Heart right ventricle (tissue), 16 donors: ENCODE measurements at places on chromosomes 11 and 22.

GRCh38 chr22:45717789-45718188 lies 46.2 kb downstream of the ATXN10 start:
- DNase-seq: no peak
- no peak overlapping the region for H3K27ac ChIP-seq
- H3K36me3 ChIP-seq: peaks cover 81% of the 10 kb centered on the region
- H3K27me3 ChIP-seq: no peaks in the 10 kb centered on the region
- no peaks in the 10 kb centered on the region for H3K4me1 ChIP-seq

DNA sequence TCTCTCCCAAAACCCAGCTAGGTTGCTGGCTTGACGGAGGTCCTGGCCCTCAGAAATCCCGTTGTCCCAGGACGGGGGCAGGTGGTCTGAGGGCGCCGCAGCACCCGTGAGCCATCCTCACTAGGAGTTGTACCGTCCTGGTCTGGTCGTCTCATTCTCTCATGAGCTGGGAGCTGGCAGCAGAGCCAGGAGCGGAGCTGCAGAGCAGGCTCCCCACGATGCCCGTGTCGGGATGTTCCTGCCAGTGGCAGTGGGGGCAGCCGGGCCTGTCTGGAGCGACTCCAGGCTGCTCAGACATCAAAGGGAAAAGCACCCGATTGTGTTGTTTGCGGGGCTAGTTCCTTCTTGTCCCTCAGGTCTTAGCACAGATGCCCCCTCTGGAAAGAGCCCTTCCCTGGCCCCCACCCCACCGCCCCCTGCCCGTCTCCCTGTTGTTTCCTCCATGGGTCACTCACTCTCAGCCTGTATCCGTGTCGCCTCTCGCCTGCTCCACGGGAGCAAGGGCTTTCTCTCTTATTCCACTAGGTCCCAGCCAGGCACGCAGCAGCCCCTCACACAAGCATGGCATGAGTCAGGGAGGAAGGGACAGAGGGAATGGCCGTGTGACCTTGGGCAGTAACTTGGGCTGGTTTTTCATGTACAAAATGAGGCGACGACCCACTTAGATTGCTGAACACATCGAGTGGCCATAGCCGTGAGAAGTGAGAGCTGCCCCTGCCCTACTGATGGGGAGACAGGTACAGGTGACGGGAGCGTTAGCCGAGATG lies 23.2 kb upstream of the MGAT3 start:
- H3K36me3 ChIP-seq: peaks cover 3% of the 10 kb centered on the region
- peaks cover 43% of the 10 kb centered on the region for H3K4me1 ChIP-seq
- no peaks in the 10 kb centered on the region for H3K27me3 ChIP-seq
- no peak overlapping the region for H3K4me3 ChIP-seq
- peak overlapping the region; percentile 81 for H3K27ac ChIP-seq

DNA sequence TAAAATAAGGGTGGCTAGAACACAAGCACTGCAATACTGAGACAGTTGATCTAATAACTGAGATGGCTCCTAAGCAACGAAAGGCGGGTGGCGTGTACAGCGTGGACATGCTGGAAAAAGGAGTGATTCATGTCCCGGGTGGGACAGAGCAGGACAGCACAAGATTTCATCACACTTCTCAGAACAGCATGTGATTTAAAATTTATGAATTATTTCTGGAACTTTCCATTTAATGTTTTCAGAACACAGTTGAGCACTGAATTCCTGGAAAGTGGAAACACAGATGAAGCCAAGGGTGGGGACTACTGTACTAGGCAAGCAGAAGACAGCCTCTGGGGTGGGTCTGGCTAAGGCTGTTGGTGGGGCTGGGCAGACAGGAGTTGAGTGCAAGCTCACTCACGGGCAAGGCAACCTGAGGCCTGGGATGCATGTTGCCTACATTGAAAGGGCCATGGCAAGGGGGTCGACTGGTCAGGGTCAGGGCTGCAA lies 165.6 kb upstream of the DDI1 start:
- H3K36me3 ChIP-seq: no peaks in the 10 kb centered on the region
- H3K4me3 ChIP-seq: no peak overlapping the region
- no peaks in the 10 kb centered on the region for H3K27me3 ChIP-seq
- H3K27ac ChIP-seq: peak overlapping the region; percentile 39
- no peaks in the 10 kb centered on the region for H3K4me1 ChIP-seq

DNA sequence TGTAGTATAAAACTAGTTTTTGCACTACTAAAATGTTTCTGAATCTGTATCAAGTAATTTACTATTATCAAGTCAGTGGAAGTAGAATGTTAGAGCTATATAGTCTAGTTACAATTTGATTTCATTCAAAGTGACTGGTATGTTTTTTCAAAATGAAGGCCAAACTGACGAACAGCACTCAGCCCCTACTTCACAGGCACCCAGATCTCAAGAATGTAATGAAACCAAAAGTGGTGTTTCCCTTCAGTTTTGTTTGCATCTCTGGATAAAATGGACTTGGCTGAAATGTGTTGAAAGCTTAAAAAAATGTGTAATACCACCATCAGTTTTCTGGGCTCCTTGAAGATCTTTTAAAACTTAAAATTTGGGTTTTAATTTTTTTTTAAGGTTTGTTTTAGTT lies 46.4 kb downstream of the QSER1 start:
- H3K27ac ChIP-seq: no peak overlapping the region
- H3K36me3 ChIP-seq: no peaks in the 10 kb centered on the region
- H3K27me3 ChIP-seq: no peaks in the 10 kb centered on the region
- H3K4me1 ChIP-seq: peaks cover 13% of the 10 kb centered on the region

DNA sequence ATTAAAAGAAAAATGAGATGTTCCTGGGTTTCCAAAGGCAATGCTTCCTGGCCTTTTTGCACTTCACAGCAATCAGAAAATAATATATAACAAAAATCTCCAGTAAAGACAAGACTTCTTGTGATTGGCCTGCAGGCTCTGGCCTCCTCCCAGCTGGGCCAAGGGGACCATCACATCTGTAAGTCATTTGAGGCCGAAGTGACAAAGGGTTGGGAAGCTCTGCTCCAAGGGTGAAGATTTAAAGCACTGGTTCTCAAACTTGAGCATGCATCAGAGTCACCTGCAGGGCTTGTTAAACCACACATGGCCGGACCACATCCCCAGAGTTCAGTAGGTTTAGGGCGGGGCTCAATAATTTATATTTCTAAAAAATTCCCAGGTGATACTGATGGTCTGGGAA lies 32.1 kb downstream of the ARFGAP2 start:
- H3K27ac ChIP-seq: no peak overlapping the region
- peaks cover 15% of the 10 kb centered on the region for H3K4me1 ChIP-seq
- H3K27me3 ChIP-seq: no peaks in the 10 kb centered on the region

- no peak overlapping the region for H3K27ac ChIP-seq
- DNase-seq: no peak
- H3K36me3 ChIP-seq: no peaks in the 10 kb centered on the region
- H3K27me3 ChIP-seq: no peaks in the 10 kb centered on the region
Observed at GRCh38 chr11:129230006-129230405, 37.9 kb upstream of the ARHGAP32 start.

DNA sequence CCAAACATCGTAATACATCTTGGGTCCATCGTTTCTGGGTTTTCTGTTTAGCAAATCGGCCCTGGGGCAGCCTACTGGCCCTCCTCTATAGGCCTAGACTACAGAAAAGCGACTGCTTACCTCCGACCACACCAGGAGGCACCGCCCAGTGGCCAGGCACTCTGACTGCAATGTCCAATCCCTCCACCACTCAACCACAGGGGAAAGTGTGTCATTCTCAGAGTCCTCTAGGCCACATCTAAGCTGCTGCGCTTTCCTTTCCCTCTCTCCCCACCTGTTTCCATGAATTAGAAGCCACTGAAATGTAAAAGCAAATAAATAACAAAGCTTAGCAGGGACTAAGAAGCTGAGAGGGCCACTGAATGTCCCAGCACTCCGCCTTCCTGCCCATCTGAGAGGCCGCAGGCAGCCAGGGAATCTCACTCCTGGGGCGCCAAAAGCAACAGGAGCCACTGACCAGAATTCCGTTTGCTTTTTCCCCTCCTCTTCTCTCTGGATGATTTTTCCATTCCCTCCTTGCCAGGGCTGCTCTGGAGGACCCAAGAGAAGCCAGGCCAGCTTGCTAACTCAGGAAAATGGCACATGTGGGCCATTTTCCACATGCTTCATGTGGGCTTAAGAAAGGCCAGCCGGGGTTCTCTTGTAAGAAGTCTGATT lies 50.1 kb upstream of the FLI1 start:
- no peak overlapping the region for H3K27ac ChIP-seq
- no peak overlapping the region for H3K4me3 ChIP-seq
- no peak for DNase-seq
- no peaks in the 10 kb centered on the region for H3K36me3 ChIP-seq
- H3K4me1 ChIP-seq: no peaks in the 10 kb centered on the region

- no peak overlapping the region for H3K4me3 ChIP-seq
- no peaks in the 10 kb centered on the region for H3K27me3 ChIP-seq
- no peaks in the 10 kb centered on the region for H3K36me3 ChIP-seq
- H3K27ac ChIP-seq: no peak overlapping the region
- peaks cover 14% of the 10 kb centered on the region for H3K4me1 ChIP-seq
- no peak for DNase-seq
Observed at GRCh38 chr11:46267930-46268329, 9.5 kb upstream of the CREB3L1 start.

DNA sequence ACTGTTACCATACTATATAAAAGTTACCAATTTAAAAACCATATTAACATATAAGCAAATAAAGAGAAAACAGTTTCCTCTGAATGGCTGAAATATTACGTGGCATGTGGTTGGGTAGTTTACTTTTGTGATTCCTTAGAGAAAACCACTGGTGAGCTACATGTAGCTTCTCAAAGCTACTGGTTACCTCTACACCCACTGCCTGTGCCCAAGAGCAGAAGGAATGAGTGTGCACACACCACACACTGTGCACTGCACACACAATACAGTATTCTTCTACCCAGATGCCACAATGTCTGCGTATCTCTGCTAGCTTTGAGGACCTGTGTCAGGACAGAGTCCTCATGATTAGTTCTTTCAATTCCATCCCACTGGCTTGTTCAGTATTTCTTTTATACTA lies 25.5 kb upstream of the YPEL1 start:
- no peaks in the 10 kb centered on the region for H3K27me3 ChIP-seq
- no peak overlapping the region for H3K27ac ChIP-seq
- H3K36me3 ChIP-seq: peaks cover 23% of the 10 kb centered on the region
- no peaks in the 10 kb centered on the region for H3K4me1 ChIP-seq

DNA sequence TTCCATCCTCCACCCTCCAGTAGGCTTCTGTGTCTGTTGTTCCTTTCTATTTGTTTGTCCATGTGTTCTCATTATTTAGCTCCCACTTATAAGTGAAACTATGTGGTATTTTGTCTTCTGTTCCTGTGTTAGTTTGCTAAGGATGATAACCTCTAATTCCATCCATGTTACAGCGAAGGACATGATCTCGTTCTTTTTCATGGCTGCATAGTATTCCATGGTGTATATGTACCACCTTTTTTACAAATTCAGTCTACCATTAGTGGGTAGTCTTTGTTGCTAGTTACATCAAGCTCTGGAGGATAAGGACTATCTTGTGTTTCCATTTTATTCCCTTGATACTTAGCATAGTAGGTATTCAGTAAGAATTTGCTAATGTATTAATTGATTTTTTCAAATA lies 664.2 kb upstream of the FAT3 start:
- H3K27me3 ChIP-seq: no peaks in the 10 kb centered on the region
- H3K36me3 ChIP-seq: no peaks in the 10 kb centered on the region
- no peak overlapping the region for H3K27ac ChIP-seq
- no peak for DNase-seq
- H3K4me1 ChIP-seq: no peaks in the 10 kb centered on the region

GRCh38 chr11:30774496-30775232 lies 188.5 kb upstream of the MPPED2 start:
- H3K27ac ChIP-seq: no peak overlapping the region
- H3K36me3 ChIP-seq: no peaks in the 10 kb centered on the region
- H3K4me3 ChIP-seq: no peak overlapping the region
- no peaks in the 10 kb centered on the region for H3K27me3 ChIP-seq

GRCh38 chr11:66768818-66769217 lies 39.8 kb upstream of the SPTBN2 start:
- no peaks in the 10 kb centered on the region for H3K36me3 ChIP-seq
- H3K27me3 ChIP-seq: no peaks in the 10 kb centered on the region
- peak overlapping the region; percentile 84 for H3K27ac ChIP-seq
- H3K4me3 ChIP-seq: no peak overlapping the region
- DNase-seq: no peak

DNA sequence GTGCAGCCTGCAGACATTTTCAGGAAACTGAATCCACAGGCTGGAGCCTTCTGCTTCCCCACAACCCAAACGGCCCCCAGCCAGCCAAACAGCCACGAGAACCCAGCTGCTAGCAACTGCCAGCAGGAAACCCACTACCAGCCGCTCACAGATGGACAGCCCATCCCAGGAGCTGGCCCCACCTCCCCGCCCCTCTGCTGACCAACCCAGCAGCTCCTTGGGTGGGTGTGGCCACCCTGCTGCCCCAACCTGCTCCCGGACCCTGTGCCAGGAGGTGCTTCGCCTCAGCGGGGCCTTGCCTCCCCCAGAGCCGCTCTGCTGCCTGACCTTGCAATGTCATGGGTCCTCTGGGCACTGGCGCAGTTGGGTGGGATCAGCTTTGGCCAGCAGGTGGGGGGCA lies 8.2 kb upstream of the CCDC188 start:
- H3K36me3 ChIP-seq: no peaks in the 10 kb centered on the region
- DNase-seq: no peak
- no peaks in the 10 kb centered on the region for H3K27me3 ChIP-seq
- no peak overlapping the region for H3K27ac ChIP-seq
- H3K4me1 ChIP-seq: no peaks in the 10 kb centered on the region

GRCh38 chr11:68658097-68658496 lies 26.2 kb upstream of the GAL start:
- H3K27me3 ChIP-seq: no peaks in the 10 kb centered on the region
- H3K4me1 ChIP-seq: peaks cover 2% of the 10 kb centered on the region
- no peak for DNase-seq

DNA sequence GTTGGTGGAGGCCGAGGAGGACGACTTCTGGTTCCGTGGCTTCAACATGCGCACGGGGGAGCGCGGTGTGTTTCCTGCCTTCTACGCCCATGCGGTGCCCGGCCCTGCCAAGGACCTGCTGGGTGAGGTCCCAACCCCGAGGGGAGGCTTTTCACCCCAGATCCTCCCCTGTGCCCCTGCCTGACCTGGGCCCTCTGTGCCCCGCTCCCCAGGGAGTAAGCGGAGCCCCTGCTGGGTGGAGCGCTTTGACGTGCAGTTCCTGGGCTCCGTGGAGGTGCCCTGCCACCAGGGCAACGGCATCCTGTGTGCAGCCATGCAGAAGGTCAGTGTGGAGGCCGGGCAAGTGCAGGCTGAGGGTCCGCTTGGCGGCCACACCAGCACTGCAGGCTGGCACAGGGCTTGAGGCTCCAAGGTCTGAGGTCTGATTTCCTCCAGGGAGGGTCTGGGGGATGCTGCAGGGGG lies 5.1 kb downstream of the MAPK8IP2 start:
- peaks cover 74% of the 10 kb centered on the region for H3K27me3 ChIP-seq
- no peaks in the 10 kb centered on the region for H3K36me3 ChIP-seq
- DNase-seq: no peak

- peak overlapping the region; percentile 67 for H3K27ac ChIP-seq
- no peak for DNase-seq
- H3K4me1 ChIP-seq: peaks cover 76% of the 10 kb centered on the region
- H3K27me3 ChIP-seq: no peaks in the 10 kb centered on the region
- no peaks in the 10 kb centered on the region for H3K36me3 ChIP-seq
Observed at GRCh38 chr11:12182676-12183541, 72.5 kb downstream of the MICAL2 start.

- no peak for DNase-seq
- H3K27me3 ChIP-seq: no peaks in the 10 kb centered on the region
- H3K27ac ChIP-seq: no peak overlapping the region
- H3K4me3 ChIP-seq: no peak overlapping the region
Observed at GRCh38 chr11:5547982-5548381, 358 bp downstream of the OR52H1 start.

GRCh38 chr22:40620464-40621046 lies 16.0 kb downstream of the MRTFA start:
- H3K4me3 ChIP-seq: no peak overlapping the region
- no peak for DNase-seq
- no peaks in the 10 kb centered on the region for H3K36me3 ChIP-seq
- H3K4me1 ChIP-seq: peaks cover 3% of the 10 kb centered on the region
- H3K27ac ChIP-seq: no peak overlapping the region
- no peaks in the 10 kb centered on the region for H3K27me3 ChIP-seq
